Right renal cortex interstitium (tissue), 3 donors: ENCODE measurements at places on chromosomes 5 and 9.

DNA sequence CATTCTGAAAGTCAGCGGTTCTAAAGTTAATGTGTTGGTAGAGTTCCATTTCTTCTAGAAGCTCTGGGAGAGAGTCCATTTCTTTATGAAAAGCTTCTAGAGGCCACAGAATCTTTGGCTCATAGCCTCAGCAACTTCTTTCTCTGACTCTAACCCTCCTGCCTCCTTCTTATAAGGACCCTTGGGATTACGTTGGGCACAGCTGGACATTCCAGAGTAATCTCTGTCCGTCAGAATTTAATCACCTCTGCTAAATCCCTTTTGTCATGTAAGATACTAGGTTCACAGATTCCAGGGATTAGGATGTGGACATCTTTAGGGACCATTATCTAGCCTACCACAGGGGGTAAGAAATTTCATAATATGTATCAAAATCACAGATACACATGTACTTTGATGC is 22.6 kb upstream of the ANKDD1B start:
- no peak for DNase-seq

DNA sequence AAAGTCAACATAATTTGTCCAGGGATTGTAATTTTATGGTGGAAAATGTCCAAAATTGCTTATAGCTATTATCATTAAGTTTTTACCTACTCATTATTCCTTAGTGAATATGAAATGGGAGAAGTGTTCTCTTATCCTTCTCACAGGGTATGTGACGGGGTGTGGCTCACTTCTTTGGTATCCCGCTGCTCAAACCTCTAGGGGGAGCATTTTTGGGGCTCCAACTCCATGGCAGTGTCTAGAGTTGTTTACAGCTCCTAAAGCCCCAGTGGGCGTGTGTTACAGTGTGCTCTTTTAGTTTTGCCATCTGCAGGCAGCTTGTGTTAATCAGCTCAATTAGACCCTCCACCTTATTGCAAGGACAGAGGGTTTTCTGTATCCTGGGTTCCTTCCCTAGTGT is 89.4 kb downstream of the CDKN2A start:
- DNase-seq: no peak

- DNase-seq: no peak
Measured at GRCh38 chr9:31894008-31894407, 490.4 kb upstream of the ACO1 start.

DNA sequence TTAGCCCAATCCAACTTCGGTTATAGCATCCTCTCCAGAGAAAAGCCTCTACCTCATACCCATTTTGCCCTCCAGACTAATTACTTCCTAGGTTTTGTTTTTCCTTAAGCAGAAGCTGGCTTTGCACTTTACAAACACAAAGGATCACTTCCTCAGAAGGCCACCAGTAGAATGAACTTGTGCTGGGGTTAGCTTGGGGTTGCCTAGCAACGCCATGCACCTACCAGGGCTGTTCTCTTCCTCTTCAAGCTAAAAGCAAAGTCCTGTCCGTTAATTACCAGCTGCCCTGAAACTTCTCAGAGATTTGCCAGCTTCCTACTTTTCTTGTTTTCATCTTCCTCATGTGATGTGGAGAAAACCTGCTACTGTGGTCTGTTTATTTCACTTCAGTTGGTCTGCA is 132.0 kb upstream of the WWC1 start:
- DNase-seq: no peak

DNA sequence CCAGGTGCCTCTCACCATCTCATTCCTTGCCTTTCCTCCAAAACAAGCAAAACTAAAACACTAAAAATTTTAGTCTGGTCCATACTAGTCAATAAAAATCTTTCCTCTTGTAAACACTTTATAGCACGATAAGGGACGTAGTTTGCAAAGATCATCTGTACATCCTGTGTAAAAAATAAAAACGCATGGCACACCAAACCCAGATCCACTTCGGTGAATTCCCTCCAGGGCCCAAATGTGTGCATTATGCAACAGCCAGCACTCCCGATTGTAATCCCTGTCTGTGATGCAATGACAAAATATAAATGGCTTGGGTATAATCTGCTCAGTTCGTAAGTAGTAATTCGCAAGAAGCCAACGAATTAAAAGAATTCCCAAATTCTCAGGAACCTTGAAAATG is 1.4 kb downstream of the FAM169A start:
- DNase-seq: no peak

GRCh38 chr5:1555808-1556731 is 32.3 kb upstream of the LPCAT1 start:
- no peak for DNase-seq

GRCh38 chr9:99052815-99053715 is 51.8 kb upstream of the TGFBR1 start:
- DNase-seq: no peak

GRCh38 chr5:31531888-31532547 is at the start of the genes C5orf22 and DROSHA:
Gene C5orf22, plus strand, starts transcription at chr5:31532301. Its CDS starts 92 bp downstream, at chr5:31532393.
Gene DROSHA, minus strand, starts transcription at chr5:31532093. Its CDS starts 3,034 bp downstream, at chr5:31529059.
- peak; percentile 83 for DNase-seq

GRCh38 chr5:142772446-142773293 is 2.5 kb downstream of the ARHGAP26 start:
- DNase-seq: no peak

GRCh38 chr5:34709861-34710673 is 53.9 kb downstream of the RAI14 start:
- DNase-seq: no peak

GRCh38 chr5:115962565-115963402 is 509 bp downstream of the LVRN start:
- DNase-seq: no peak

DNA sequence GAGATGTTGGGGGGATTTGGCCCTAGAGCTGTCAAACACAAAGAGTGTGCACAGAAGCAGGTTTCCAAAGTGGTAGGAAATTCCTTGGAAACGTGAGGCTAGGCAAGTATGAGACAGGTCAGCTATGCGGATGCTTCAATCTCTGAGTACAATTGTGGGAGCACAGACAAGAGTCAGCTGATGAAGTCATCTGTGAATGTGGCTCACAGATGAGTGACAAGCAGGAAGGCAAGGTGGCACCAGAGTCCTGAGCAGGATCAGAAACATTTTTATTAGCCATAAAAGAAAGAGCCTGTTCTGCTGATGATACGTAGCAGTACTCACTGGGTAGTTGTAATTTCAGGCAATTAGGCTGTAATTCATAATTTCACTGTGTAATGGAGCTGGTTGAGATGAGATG is 117.0 kb downstream of the DCP2 start:
- no peak for DNase-seq

DNA sequence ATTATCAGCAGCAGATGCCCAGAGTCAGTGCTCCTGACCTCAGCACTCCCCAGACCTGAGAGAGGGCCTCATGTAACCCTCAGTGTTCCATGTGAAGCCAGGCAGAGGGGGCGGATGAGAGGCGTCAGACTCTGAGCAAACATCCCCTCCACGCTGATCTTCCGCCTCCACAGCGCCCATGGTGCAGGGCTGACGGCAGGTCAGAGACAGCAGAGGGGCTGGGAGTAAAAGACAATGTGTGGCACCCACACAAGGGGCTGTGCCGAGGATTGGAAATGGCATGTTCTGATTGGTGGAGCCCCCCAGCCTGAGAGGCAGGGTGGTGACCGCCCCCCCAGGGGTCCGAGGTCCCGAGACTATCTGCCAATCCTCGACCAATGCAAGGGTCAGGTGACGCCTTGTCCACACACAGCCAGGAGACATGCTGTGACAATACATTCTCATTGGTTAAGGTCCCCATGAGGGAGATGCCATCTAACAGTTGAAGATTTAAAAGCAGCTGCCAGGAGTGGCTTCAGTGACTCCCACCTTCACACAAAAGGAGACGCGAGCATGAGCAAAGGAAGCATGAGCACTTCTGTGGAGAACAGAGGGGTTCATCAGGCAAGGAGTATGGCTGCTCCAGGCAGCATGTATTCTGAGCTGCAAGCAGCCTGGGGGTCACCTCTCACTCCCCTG is 19.3 kb upstream of the SLC25A51 start:
- no peak for DNase-seq

DNA sequence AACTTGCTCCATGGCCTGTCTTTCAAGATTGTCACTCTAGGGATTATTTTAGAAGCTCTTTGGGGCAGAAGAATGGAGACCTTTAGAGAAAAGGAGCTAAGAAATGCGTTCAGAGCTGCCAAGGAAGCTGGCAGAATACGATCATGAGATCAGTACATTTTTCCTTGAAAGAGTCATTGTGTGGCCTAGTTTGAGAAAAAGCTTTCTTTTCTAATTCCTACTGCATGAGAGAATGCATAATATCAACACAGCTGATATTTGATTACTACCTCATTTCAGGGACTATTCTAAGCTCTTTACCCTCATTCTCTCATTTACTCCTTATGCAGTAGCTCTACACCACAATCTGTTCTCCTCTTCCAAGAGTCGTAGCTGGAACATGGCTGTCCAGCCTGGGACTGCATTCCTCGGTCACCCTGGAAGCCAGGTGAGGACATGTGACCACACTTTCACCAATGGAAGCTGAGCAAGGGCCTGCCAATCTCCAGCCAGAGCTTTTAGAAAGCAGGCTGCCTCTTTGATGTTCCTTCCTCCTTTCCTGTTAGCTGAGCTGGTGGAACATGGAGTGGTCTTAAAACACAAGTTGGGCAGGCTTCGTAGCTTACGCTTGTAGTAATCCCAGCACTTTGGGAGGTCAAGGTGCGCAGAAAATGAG is 99.3 kb upstream of the LHFPL2 start:
- no peak for DNase-seq

DNA sequence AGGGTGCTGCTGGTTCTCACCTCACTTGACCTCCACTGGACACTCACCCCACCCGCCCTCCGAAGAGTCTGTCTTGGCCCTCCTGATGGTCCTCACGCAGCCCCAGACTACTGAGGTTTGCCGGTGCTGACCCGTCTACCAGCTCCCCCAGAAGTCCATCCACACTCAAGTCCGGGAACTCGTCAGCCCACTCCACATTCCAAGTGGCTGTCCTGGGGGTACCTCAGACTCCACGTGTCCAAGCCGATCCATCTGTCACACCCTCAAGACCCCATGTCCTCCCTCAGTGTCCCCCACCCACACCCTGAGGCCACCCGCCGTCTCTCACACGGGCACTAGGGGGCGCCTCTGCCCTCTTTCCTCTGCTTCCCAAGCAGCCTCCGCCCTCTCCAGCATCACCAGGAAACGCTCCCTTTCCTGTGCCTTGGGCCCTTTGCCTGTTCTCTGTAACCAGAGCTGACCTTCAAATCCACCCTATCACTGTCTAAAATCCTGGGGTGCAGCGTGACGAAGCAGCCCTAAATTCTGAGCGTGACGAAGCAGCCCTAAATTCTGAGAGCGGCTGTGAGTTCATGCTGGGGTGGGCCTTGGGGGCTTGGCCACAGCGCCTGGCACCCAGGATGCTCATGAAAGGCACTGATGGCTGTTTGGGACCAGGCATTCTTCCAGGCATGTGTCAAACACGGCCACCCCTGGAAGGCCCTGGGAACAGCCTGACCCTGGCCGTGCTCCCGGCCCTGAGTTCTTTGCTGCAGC is 95.7 kb downstream of the KCNT1 start:
- DNase-seq: no peak

DNA sequence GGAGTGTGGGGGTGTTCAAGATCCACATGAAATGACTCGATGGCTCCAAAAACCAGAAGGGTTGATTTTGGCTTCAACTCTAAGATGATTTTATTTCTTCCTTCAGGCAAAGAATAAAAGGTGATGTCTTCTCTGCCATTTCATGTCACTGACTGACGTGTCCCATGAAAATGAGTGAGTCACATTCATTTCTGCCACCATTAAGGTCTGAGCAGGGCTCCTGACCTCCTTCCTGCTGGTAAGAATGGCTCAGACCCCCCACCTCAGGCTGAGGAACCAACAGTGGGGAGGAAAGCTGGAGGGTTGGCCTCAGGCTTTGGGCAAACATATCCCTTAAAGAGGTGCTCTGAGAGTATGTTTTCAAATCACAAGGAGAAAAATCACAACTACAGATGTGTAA is 53.9 kb upstream of the ZNF354A start:
- DNase-seq: no peak

GRCh38 chr5:148483750-148484149 is 100.0 kb downstream of the FBXO38 start:
- no peak for DNase-seq

DNA sequence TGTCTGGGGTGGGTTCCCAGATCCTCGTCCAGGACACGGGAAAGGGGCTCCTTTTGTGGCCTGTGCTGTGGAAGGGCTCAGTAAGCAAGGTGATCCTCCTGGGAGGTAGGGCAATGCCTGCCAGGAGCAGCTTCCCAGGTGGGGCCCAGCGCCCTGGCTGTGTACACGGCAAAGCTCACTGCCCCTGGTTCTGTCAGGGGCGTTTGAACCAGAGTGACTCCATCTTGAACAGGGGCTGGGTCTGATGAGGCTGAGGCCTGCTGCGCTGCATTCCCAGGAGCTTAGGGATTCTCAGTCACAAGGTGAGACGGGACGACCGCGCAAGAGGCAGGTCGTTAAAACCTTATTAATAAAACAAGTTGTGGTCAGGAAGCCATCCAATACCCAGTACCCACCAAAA is 19.9 kb upstream of the SLC12A7 start:
- no peak for DNase-seq

DNA sequence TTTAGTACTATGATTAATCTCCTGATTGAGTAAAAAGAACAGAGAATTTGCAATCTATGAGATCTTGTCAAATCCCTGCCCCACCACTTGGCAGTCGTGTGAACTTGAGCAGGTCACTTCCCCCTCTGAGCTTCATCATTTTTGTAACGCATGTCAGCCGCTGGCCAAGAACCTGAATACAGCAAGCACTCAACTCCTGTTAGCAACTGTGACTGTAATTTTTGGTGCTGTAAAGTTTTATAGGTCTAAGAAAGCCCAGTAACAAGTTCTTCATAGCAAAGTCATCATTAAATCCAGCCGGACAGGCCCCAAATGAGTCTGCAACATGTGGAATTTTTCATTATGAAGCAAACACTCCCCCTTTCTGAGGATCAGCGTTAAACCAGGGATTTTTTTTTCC is 49.4 kb downstream of the DRD1 start:
- DNase-seq: no peak

GRCh38 chr5:114237766-114238165 is 124.1 kb upstream of the KCNN2 start:
- DNase-seq: no peak

GRCh38 chr5:155850370-155850769 is 476.6 kb upstream of the SGCD start:
- DNase-seq: no peak

- no peak for DNase-seq
Measured at GRCh38 chr5:125311743-125312142, 565.3 kb upstream of the ZNF608 start.

DNA sequence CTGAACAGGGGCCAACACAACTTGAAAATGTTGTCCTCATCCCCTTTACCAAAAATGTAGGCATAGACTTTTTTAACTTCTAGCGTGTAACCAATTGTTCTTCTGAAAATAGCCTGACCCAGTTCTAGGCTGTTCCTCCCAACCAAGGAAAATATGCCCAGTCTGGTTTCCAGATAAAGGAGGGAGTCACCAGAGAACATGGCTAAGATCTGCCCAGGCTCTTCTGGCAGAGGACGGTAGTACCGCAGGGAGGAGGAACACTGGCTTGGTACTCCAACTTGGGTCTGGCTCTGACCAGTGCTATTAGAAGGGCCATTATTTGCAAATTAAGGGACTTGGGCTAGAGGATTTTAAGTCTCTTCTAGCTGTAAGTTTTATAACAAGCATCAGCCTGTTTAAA is 63.1 kb downstream of the GRAMD2B start:
- DNase-seq: no peak
